Effector CD8-positive, alpha-beta T cell (primary cell): ENCODE measurements at places on chromosomes 1 and 21.

DNA sequence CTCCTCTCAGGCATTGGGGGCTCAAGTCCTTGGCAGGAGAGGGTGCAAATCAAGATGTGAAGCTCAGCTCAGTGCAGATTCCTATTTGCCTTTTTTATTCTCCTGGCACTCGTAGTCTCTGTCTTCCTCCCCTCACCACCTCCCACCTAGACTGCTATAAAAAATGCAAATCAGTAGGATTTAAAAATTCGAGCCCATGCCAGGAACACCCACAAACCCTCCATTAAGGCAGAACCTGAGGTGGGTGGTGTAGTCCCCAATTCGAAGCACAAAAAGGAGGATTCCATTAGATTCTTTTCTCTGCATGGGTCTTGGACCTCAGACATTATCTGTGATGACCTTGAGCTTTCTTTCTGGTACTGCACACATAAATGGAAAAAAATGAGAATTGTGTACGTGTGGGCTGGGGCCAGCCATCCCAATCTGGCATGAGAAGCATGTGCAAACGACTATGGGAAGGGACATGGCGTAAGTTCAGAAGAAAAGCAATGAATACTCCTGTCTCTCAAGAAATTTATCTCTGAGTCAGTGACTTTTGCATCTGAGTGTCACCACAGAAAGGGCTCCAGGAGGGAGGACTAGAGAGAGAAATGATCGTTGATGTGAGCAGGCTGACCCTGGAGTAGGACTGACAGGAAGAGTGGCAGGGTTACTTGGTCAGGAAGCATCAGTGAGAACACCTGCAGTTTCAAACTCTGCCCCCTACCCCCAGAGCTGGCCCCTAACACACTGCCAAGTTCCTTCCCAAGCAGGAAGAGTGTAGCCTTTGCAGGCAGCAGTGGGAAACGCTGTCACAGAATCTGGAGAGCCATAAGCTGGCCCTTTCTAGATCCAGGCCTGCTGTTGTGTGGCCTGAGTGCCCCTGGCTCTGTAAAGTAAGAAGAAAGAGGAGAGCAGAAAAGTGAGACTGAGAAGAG lies 1.7 kb downstream of the INKA2 start:
- no peak for DNase-seq

DNA sequence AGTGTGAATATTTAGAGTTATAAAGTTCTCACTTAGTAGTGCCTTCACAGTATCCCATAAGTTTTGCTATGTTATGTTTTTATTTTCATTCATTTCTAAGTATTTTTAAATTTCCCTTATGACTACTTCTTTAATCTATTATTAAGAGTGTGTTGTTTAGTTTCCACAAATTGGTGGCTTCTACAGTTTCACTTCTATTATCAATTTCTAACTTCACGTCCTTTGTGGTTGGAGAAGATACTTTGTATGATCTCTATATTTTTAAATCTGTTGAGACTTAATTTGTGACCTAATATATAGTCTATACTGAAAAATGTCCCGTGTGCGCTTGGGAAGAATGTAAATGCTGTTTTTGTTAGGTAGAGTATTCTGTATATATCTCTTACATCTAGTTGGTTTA lies 11.7 kb downstream of the CHIA start:
- no peak for DNase-seq

GRCh38 chr1:28917757-28918118 lies 3.4 kb downstream of the EPB41 start:
- no peak for DNase-seq

DNA sequence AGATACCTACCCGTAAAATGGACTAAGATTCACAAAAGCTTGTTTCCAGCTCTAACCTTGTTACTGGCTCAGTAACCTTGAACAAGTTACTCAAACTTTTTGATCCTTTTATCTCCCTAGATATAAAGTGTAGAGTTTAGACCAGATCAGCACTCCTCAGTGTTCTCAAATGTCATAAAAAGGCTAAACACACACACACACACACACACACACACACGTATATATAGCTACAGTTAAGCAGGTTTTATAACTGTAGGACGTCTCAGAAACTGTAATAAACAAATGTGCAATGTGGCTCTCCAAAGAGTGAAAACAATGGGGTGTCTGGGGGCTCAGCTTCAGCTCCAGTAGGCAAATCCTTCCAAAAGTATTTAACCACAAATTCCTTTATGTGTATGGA lies 34.0 kb downstream of the KCNJ15 start:
- DNase-seq, result no peak

DNA sequence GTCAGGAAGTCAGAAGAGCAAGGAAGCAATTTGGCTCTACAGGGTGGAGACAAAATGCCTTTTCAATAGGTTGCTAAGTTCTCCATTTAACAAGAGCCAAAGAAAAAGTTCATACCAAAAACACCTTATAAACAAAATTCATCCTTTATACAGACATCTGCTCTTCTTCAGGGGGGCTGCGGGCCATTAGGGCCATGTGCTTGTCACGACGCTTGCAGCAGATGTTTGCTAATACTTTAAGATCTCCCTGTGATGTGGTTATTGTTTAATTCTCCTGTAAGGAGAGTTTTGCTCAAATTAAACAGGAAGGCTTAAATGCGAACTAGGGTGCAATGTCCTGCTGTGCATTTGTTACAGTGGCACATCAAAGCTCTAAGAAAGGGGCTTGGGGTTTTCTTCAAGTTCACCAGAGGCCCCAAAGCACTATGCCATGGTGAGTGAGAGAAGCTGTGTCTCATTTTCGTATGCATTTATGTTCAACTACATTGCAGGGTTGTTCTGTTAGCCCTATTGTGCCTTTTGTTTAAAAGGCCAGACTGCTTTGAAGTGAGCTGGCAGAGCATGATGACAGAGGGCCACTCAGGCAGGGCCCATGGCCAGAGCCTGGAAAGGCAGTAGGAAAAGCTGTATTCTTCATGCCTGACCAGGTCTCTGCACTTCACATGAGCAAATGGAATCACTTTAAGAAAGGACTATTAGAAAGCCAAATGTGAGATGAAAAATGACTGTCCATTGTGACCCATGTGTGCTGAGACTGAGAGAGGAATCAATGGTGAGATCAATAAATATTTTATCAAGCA lies 24.8 kb upstream of the NTPCR start:
- DNase-seq, result no peak

DNA sequence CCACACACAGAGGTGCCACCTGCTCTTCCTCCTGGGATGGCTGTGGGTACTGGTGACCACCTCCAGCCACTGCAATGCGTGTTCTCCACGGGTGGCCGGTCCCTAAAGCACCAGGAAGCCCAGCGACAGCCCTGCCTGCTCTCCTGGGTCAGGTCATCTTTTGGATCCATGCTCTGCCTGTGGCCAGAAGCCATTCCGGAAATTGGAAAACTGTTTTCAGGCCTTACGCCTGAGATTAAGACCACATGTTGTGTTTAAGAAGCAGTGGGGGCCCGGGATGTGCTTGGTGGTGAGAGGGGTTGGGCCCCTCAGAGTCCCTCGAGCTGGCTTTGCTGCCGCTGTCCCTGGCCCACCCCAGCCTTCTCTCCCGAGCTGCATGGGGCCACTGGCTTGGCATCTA lies 150.8 kb downstream of the PEX14 start:
- DNase-seq, result no peak
